Regular cardiac myocyte (primary cell): ENCODE measurements at places on chromosomes 11 and 22. TPM values are rescaled to one million over a fixed set of nuclear protein-coding genes. Genes with fewer than 3 reads are reported as not detected.

The TEAD1 gene
- total RNA-seq: 65.7 and 70.7 TPM in 2 replicates

The MMP10 gene
- 1.1 and 4.4 TPM in 2 replicates for total RNA-seq

The NCR3LG1 gene
- total RNA-seq: 3.1 TPM in 2 replicates

The MS4A3 gene
- not detected in 2 replicates for total RNA-seq

The ADM2 gene
- 0.58 and 1.1 TPM in 2 replicates for total RNA-seq

The FGF3 gene
- total RNA-seq: not detected in 2 replicates

The APOA1 gene
- total RNA-seq: 13.0 and 24.5 TPM in 2 replicates

The TP53AIP1 gene
- under 0.01 TPM in 1 of 2 replicates, not detected in the other for total RNA-seq

The RHOD gene
- 6.2 and 6.5 TPM in 2 replicates for total RNA-seq

The MS4A1 gene
- not detected in 2 replicates for total RNA-seq

The CHRM1 gene
- not detected in 2 replicates for total RNA-seq

The SMIM35 gene
- not detected in 2 replicates for total RNA-seq

The CASTOR1 gene
- total RNA-seq: 6.3 and 10.1 TPM in 2 replicates
